NCI-H2227 treated with DMSO at 0.1 percent for 48 hours (cell line): ENCODE measurements at places on chromosomes 16 and 17.
A peak's percentile ranks its signal among the peaks of the same experiment; 100 is the strongest.

- DNase-seq = no peak
These were observed 19.0 kb downstream of the EMP2 start for GRCh38 chr16:10561425-10561824.

GRCh38 chr17:59506894-59507726 lies 58.3 kb upstream of the DHX40 start:
- no peak for DNase-seq

GRCh38 chr16:17287166-17287800 lies 183.5 kb downstream of the XYLT1 start:
- peak; percentile 87 for DNase-seq

DNA sequence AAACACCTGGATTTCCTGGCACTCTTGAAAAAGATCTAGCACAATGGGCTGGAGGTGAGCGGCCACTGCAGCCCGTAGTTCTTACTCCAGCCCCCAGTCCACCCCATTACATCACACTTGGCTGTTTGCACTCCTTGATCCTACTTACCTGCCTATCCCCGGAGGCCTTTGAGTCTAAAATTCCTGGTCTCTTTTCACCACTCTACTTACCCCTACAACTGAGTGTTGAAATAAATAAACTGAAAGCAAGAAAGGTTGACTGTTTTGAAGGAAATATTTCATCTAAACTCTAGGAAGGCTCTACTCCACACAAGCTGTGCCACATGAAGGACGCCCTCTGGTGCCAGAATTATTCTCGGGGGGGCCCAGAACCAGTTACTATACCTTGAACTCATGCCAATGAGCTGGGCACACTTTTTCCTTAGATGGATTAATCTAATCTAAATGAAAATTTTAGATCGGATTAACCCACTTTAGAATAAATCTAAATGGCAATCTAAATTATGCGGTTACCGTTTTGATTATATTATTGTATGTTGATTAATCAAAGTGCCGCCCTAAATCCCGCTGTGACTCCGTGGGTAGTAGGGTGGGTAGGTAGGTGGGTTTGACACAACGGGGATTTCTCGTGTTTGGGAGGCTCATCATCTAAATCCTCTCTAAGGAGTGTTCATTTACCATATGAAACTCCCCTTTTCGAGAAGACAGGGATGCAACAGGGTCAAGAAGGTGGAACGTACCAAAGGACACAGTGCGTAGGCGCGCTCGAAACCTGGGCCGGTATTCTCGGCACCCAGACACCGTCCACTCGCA lies 651 bp upstream of the EIF1 start:
- DNase-seq = peak; percentile 72

GRCh38 chr17:81415681-81416080 lies 20.4 kb downstream of the BAHCC1 start:
- DNase-seq = no peak

DNA sequence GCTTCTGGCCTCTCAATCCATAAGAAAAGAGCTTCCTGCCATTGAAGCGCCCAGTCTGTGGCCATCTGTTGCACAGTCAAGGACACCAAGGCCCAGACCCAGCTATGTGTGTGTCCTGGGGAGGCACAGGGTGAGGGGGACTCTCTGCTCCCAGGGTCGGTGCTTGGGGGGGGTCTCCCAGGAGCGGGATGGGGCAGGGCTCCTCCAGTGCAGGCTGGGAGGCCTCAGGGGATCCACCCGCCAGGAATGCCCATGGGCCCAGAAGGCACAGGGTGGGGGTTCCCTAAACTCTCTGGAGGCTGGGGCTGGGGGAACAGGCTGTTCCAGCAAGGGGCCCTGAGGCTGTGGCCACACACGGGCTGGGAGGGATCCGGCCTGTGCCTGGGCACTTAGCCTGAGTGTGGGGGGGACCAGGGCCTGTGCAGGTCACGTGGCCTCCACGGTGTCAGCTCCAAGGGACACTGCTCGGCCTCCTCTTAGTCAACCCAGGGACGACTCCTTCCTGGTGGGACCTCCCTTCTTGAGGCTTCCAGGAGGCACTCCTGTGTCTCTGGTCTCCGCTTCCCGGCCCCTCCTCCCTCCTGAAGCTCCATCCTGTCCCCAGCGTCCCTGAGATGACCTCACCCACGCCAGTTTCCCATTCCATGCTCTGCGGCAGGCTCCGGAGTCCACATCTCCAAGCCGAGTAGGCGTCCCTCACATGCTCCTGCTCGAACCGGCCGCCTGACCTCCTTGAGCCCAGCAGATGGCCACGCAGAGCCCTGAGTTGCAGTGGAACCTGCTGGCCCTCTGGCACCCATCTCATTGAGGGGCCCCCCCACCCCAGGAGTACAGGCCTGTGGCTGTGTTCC lies 23.1 kb upstream of the BAHCC1 start:
- no peak for DNase-seq

DNA sequence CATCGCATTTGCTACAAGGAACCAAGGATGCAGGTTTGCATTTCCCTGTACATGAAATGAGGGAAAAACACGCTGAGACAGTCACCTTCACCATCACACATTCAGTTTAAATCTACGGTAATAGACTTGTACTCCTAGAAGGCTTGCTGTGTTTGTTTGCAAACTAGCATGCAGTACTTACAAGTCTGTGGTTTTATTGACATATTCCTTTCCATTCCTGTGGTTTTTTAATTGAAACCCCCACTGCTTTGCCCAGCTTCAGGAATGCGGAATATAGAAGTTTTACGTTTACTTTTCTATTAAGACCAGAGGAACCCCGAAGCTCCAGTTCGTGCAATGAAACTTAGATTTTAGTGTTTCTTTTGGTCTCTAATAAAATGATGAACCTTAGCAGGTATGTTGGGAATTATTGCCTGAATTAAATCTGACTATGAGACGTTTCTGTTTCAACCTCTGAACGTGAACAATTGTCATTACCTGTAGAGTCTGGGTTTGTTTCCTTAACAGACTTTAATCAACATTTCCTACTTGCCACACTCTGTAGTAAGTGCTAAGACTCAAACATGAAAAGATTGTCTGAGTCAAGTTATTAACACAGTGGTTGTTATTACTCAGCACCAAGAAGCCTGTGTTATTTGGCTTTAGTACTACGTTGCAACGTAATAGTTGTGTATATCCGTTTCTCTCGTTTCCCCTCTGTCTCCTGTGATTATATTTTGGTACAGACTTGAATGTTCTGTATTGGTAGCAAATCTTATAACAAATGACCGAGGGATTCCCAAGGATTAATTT lies 793.3 kb upstream of the GOT2 start:
- no peak for DNase-seq

DNA sequence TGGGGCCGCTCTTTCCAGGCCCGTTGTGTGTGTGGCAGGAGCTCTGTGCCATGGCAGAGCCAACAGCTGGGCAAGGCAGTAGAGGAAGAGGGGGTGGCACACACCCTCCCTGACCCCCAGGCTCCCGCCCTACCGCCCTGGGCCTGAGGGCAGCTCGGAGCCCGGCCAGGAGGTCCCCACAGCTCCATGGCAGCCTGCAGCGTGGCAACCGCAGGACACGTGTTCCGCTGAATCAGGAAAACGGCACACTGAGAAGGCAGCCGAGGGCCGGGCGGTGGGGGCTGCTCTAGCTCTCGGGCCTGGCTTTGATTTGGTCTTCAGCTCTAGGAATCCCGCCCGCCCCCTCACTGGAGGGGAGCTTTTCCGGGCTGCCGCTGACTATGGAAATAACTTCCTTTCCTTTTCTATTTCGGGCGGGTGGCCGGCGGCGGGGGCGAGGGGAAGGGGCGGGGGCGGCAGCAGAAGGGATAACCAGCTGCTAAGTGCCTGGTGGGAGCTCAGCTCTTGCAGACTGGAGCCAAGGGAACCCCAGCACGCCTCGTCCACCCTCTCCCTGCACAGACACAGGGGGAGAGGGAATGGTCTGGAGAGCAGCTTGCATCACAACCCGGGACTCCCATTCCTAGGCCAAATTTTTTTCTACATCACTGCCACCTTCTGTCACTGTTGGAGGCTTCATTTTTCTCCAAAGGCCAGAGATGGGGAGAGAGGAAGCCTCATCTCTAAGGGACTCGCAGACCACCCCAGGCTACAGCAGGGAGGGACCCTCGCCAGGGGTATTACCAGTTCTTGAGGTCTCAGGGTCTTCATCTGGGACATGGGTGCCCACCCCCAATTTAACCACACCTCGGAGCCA lies 24.8 kb upstream of the MRPS23 start:
- DNase-seq = peak; percentile 87

DNA sequence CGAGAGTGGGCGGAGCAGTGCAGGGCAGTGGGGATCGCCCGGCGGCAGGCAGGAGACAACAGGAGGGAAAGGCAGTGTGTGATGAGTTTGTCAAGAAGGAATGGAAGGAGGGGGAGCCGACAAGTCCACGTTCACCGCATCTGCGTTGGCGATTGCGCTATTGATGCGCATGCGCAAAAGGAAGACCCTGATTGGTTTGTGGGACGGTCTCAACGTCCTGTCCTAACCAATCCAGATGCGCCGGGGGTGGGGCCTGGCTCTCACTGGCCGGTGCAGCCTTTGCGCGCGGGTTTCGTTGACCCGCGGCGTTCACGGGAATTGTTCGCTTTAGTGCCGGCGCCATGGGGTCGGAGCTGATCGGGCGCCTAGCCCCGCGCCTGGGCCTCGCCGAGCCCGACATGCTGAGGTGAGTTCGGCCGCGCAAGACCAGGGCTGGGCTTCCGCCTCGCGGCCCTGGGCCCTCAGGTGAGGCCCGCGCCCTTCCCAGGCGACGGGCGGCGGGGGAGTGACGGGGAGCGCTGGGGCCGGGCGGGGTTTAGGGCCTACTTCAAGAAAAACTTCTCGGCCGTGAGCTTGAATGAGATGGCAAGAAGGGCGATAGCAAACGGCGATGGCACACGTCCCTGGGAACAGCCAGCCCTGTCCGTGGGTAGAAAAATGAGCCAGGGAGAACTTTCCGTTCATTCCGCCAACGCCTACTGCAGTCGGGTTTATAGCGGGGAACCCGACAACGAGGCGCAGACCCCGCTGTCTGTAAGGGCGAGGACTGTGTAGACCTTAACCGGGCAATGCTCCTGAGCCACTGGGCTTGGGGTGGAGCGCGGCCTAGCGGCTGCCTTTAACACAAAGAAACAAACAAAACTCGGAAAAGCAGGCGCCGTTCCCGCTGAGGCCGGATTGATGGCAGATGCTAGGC lies at the start of gene ORC6:
TSS of gene ORC6 (plus strand) at position 295 of the 916 bp plus-strand sequence. CDS start at position 342, 47 bp downstream.
- DNase-seq = peak; percentile 97

- DNase-seq = no peak
These were observed 304.4 kb downstream of the FOXL1 start for GRCh38 chr16:86882586-86883280.

GRCh38 chr16:87140211-87141200 lies 176.7 kb downstream of the C16orf95 start:
- DNase-seq = no peak

- DNase-seq = no peak
These were observed 30.6 kb downstream of the METRNL start for GRCh38 chr17:83109793-83110645.
